ENCODE measurements at places on chromosomes 7 and 10.
A peak's percentile ranks its signal among the peaks of the same experiment; 100 is the strongest.

DNA sequence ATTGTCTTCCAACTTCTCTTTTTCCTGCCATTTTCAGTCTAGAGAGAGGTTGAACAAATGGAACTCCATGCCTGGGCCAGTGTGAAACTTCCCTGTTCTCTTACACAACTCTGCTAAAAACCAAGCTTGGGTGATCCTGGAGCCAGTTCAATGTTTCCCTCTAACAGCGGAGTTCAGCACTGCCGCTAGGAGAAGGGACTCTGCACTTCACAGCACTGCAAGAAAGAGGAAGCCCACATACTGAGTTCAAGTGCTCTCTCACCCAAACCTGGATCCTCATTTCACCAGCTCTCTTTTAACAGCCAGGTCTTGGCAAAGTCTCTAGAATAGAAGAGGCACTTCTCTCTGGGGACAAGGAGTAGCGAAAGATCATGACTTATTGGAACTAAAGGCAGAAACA, 18.8 kb downstream of the FOXI2 start:
- DNase-seq, result no peak

DNA sequence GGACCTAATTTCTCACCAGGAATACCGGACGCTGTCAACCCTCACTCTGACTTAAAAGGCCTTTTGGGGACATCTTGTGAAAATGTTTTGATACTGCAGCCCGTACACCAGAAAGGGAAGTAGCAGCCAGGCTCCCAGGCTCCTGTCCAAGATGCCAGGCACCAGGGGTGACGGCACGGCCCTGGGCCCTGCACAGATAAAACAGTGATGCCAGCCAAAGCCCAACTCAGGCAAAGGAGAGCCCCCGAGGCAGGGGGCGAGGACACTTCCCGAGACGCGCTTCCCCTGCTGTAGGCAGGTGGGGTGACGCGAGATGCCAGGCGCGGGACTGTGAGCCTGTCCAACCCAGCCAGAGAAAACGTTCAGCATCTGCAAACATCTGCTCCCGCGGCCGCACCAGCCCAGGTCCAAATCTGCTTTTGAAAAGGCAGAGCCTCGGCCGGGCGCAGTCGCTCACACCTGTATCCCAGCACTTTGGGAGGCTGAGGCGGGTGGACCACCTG, 15.7 kb downstream of the ZFAND2A start:
- DNase-seq, result no peak

- no peak for DNase-seq
These were observed 21.2 kb downstream of the TECTB start for GRCh38 chr10:112304267-112304859.

DNA sequence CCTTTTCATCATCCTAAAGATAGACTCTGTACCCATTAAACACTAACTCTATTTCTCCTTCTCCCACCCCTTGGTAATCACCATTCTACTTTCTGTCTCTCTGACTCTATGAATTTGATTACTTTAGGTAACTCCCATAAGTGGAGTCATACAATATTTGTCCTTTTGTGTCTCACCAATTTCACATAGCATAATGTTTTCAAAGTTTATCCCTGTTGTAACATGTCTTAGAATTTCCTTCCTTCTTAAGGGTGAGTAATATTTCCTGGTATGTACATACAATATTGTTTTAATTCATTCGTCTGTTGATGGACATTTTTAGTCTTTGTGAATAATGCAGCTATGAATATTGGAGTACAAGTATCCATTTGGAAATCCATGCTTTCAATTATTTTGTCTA, 50.9 kb upstream of the CDCA7L start:
- DNase-seq, result no peak

DNA sequence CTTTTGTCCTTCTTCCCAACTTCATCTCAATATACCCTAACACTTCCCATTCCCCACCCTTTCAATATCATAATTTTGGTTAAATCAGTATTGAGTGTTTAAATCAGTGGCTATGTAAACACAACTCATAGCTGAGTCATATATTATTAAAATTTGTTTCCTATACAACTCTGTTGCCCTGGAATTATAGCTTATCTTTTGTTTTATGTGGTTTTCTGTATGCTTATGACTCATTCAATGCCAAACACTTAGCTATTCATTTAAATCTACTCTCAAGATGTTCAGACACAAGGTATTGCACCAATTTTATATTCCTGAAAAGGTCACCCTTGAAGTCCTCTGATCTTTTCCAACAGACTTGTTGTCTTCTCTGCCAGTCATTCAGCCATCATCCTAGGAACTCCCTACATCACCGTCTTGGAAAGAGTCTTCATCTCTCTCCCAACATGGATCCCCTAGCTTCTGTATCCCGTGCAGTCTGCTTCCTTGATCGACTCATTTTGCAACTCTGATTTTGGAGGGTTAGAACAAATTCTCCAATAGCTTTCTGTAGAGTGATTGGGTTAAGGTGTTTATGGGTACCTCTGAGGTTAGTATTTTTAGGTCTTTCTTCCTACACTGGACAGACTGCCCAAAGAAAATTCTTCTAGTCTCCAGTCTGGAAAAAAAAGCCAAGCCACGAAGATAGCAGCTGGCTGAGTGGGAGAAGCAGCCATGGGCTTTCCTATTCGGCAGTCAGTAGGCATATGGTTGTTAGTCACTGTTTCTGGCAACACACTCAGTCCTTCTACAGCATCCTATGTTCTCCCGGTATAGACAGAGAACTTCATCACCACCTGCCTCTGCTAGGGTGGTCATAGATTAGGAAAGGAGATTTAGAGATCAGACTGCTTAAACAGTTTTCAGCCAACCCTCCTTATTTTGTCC, 102.1 kb downstream of the CRPPA start:
- no peak for DNase-seq

- no peak for DNase-seq
These were observed 325.5 kb downstream of the GRID1 start for GRCh38 chr10:86041116-86041515.

DNA sequence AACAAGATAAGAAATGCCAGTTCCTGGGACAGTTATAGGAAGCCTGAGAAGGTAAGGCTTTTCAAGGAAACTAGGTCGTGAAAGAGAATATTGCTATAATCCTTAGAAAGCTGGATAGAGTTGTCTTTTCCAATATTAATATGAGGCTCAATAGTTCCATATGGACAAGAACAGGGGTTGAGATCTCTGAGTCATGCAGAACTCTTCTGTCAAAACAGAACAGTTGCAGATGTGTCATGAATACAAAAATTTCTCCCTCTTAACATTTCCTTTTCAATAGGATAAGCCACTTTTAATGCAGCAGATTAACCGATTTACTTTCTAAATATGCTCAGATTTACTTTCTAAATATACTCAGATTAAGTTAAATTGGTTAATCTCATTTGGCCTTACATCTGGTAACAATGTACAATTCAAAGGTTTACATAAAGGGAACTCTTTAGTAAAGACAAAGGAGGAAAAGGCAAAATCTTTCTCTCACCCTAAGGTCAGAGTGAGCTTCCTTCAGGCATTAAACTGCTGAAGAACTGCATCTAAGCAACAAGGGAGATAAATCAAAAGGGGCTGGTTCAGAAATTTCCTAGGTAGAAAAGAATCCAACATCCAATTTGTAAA, 104.7 kb upstream of the PCDH15 start:
- no peak for DNase-seq

GRCh38 chr7:50801907-50802306, 19.2 kb upstream of the GRB10 start:
- DNase-seq, result no peak

- no peak for DNase-seq
These were observed 247.0 kb upstream of the PPP2R2D start for GRCh38 chr10:131653554-131654470.

DNA sequence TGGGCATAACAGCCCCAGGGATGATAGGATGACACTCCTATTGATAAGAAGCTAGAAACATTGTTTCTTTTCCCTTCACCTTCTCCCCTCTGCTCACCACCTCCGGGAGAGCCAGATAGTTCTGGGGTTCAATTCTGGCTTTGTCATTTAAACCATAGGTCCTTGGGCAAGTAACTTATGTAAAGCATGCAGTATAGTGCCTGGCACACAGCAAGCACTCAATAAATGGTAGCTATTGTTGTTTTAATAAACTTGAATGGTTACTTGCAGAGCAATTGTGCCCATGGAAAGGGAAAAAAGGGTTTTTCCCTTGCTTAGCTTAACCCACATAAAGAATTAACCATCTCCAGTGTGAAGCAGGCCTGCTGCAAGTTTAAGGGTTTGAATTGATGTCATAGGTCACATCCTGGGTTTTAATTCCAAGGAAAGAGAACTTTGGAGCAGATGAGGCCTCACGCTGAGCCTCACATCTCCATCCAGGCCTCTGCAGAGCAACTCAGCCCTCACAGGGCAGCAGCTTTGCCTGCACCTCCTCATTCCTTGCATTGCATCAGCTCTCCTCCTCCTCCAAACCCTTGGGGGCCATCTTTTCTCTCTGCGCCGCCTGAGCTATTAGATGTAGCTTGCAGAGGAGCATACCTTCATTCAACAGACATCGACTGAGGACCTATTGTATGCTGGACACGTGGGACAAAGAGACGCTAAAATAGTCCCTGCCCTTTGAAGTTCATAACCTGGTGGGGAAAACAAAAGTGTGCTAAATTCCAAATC, 22.9 kb downstream of the ZNF775 start:
- DNase-seq, result no peak

DNA sequence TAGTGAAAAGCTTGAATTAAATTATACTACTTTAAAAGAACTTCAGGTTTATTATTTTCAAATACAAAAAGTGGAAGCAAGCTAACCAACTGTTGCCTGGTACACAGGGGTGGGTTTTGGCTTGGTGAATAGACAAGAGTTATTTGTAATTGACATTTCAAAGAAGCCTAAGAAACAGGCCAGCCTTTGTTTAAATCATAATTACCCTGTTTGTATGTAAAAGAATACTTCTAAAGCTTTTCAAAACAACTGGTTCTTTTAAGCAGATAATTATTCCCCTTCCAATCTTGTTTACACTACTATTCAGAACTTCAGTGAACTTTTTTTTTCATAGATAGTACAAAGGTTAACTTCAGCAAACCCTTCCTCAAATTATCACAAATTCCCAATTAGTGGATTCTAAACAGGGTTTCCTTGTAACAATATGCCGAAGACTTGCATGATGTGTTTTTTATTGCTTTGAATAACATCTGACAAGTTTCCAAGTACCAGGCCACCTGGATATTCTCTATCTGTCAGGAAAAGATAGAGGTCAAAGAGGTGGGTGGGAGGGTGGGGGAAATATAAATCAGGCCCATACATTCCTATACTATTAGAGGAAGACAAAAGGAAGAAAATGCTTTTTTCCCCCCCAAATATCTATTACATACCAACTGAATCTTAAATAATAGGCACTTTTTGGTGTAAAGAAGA, 20.4 kb downstream of the SSMEM1 start:
- DNase-seq, result no peak

DNA sequence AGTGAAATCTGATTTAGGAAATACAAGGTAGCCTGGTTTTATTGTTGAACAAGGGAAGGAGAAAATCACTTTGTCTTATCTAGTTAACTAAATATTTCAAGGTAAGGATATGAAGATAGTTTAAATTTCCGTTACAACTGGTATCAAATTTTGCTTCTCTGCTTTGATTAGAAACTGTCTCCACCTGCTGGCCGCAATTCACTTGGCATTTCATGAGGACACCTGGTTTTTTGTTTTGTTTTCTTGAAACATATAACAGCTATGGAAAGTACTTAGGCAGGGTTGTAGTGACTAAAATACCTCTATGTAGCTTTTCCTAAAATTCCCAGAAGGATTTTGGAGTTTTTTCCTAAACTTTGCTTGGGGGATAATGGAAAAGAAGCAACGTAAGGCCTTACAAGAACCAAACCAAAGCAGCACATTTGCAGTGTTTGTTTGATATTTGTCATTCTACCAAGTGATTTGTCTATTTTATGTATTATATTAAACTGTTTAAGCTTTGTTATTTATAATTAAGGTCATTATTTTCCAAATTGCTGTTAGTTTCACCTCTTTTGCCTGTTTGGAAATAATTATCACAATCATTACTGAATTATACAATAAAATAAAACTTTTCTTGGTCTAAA, 73.6 kb downstream of the AHCYL2 start:
- DNase-seq, result no peak

GRCh38 chr7:156034397-156034796, 222.1 kb upstream of the SHH start:
- DNase-seq, result no peak

DNA sequence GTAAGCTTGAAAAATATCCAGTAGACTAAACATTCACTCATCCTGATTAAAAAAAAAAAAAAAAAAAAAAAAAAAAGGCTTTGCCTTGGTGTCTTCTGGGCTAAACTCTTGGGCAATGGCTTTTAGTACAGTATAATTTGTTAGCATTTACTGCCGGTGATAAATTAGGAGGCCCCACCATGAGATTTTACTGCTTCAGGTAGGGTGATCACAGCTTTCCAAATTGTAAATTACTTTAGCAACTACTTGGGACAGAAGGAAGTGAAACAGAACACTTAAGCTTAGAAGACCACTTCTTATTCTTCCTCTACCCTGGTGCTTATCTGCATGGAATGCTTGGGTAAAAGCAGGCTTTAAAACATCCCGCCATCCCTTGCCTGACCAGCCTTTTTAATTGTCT, 152.1 kb downstream of the HIBADH start:
- DNase-seq, result no peak

DNA sequence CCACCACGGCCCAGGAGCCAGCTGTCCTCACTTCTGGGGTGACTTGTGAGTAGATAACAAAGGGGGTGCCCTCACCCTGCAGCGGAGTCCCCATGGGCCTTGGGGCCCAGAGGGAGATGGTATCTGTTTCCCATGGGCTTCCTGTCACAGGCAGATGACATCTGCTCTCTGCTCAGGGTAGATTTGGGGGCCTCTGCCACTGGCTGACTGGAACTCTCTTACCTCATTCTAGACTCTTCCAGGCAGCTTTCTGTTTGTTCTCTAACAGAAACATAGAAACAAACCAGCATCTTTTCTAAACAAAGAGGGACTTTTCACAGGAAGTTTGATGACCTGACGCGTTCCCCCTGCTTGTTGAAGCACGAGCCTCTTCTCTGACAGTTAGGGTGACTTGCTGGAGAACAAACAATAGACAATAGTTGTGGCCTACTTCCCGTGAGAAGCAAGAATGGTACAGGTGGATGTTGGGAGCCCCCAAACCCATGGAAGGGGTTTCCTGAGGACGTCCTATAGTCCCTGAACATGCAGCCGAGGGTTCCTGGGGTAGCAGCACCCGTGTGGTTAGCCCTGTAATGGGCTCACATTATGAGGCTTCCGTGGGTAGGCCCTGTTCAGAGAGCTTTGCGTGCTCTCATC, 61.6 kb downstream of the GRK5 start:
- DNase-seq, result peak; percentile 48

- no peak for DNase-seq
These were observed 15.2 kb downstream of the MDH2 start for GRCh38 chr7:76063114-76063513.

DNA sequence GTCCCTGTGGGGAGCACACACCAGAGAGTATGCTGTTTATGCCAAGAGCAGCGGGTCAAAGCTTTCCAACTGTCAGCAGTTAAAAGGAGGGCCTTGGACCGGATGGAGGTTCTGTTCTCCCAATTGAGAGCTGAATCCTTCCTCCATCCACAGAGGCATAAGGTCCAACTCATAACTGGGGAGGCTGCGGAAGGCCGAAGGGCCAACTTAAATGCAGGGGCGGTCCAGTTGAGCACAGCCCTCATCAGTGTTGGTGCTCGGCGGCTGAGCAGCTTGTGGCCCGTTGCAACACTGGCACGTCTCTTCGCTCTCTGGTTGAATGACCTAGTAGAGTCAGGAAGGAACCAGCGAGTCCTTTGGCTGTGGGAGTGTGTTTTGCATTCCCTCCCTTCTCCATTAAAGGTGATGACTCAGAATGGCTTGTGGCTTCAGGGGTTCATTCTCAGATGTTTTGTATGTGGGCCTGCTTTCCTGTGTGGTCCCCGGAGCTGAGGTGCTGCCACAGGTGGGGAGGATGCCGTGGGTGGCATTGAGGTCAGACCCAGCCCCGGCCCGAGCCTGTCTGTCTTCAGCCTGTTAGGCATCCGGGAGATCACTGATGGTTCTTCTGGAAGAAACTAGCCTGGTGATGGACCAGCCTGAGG, 44.8 kb upstream of the DMBT1 start:
- DNase-seq, result peak; percentile 44

Measured in stimulated activated CD8-positive, alpha-beta memory T cell treated with anti-CD3 and anti-CD28 coated beads, Interleukin-4, amount 100 ng/mL, for 1 hour (primary cell).